GM23338 (cell line): ENCODE measurements at places on chromosomes 5 and 9. TPM values are rescaled to one million over a fixed set of nuclear protein-coding genes. Genes with fewer than 3 reads are reported as not detected.
A peak's percentile ranks its signal among the peaks of the same experiment; 100 is the strongest.

GRCh38 chr5:75089662-75090061 lies 37.3 kb upstream of the GCNT4 start:
- no peaks in the 10 kb centered on the region for H3K27me3 ChIP-seq
- H3K27ac ChIP-seq: no peak overlapping the region
- DNase-seq: no peak
- no peaks in the 10 kb centered on the region for H3K36me3 ChIP-seq

Gene PCDH1
- 155 and 183 TPM in 2 replicates for total RNA-seq

- H3K4me1 ChIP-seq: peaks cover 11% of the 10 kb centered on the region
- H3K36me3 ChIP-seq: no peaks in the 10 kb centered on the region
- peak; percentile 32 for DNase-seq
- no peaks in the 10 kb centered on the region for H3K27me3 ChIP-seq
Observed at GRCh38 chr9:89664896-89665329, 60.1 kb downstream of the GADD45G start.

GRCh38 chr5:178222292-178222691 lies 10.3 kb downstream of the PHYKPL start:
- no peak overlapping the region for H3K27ac ChIP-seq
- H3K36me3 ChIP-seq: peaks cover 4% of the 10 kb centered on the region
- H3K27me3 ChIP-seq: no peaks in the 10 kb centered on the region
- H3K4me1 ChIP-seq: peaks cover 15% of the 10 kb centered on the region; the same call in 1 of the 2 replicates
- no peak for DNase-seq
- H3K4me3 ChIP-seq: no peak overlapping the region

Gene INVS
- 8.7 and 12.5 TPM in 2 replicates for total RNA-seq

DNA sequence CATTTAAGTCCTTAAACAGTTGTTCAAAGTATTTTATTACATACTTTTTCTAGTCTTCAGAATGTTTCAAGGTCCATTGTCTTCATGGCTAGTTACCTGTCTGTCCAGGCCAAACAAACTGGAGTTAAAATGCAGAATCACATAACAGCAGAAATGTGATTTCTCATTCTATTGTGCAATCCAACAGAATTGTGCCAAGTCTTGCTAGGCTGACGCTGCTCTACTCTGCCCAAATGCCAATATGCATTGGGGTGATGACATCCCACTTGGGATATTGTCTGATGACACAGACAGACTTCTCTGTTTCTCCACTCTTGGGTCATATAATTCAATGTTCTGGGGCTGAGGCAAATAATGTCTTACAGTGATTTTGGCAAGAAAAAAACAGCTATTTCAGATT lies 5.2 kb upstream of the SLC22A5 start:
- no peaks in the 10 kb centered on the region for H3K36me3 ChIP-seq
- H3K4me3 ChIP-seq: no peak overlapping the region
- DNase-seq: no peak
- H3K27me3 ChIP-seq: no peaks in the 10 kb centered on the region
- no peak overlapping the region for H3K27ac ChIP-seq

Gene RETREG1
- 2.2 and 2.3 TPM in 2 replicates for total RNA-seq

Gene SPATA31D4
- not detected in 2 replicates for total RNA-seq

Gene IFNA13
- total RNA-seq: not detected in 2 replicates

- no peaks in the 10 kb centered on the region for H3K27me3 ChIP-seq
- H3K4me1 ChIP-seq: no peaks in the 10 kb centered on the region
- H3K4me3 ChIP-seq: no peak overlapping the region
- no peak for DNase-seq
Observed at GRCh38 chr5:151280443-151280842, 23.1 kb downstream of the SLC36A3 start.

DNA sequence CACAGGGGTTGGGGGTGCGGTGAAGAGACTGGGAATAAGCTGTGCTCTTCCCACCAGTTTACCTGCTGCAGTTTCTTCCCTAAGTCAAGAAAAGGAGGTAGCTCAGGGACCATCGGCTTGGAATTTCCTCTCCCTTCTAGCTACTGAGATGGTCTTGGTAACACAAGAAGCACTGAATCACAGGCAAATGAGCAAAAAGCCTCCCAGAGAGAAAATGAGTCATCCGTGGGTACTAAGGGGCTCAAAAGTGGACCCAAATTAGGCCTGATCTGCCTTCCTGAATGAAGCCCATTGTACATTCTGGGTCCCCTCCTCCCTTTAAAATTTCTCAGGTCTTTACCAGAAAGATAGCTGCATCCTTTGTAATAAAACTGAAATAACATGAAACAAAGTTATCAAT lies 49.9 kb downstream of the PTPN3 start:
- H3K4me1 ChIP-seq: peaks cover 4% of the 10 kb centered on the region; the same call in 1 of the 2 replicates
- no peak overlapping the region for H3K4me3 ChIP-seq
- no peak for DNase-seq
- H3K36me3 ChIP-seq: no peaks in the 10 kb centered on the region
- H3K27me3 ChIP-seq: no peaks in the 10 kb centered on the region

- H3K36me3 ChIP-seq: no peaks in the 10 kb centered on the region; the same call in 1 of the 2 replicates
- no peak overlapping the region for H3K27ac ChIP-seq
- no peak for DNase-seq
Observed at GRCh38 chr5:31122998-31123951, 70.2 kb upstream of the CDH6 start.

Gene PAXX
- 33.9 and 71.5 TPM in 2 replicates for total RNA-seq

DNA sequence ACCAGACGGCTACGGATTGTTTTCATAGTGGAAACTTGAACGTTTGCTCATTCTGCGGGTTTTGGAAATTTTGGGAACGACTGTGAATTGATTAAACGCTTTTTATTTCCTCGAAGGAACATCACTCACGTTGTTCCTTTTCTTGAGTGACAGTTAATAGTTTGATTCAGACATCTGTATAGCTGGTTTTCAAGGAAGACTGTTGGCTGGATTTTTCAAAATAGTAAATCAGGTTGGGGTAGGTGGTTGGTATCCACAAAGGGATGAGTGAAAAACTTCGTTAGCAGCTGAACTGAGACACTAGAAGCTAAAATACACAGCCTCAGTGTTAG lies 1.1 kb downstream of the TGFBR1 start:
- H3K4me3 ChIP-seq: peak overlapping the region; percentile 79
- H3K27ac ChIP-seq: no peak overlapping the region
- H3K4me1 ChIP-seq: peaks cover 43% of the 10 kb centered on the region
- H3K27me3 ChIP-seq: peaks cover 25% of the 10 kb centered on the region
- H3K36me3 ChIP-seq: no peaks in the 10 kb centered on the region

- no peak overlapping the region for H3K27ac ChIP-seq
- H3K27me3 ChIP-seq: no peaks in the 10 kb centered on the region
- H3K36me3 ChIP-seq: peaks cover 42% of the 10 kb centered on the region
- no peak for DNase-seq
- no peaks in the 10 kb centered on the region for H3K4me1 ChIP-seq
- H3K4me3 ChIP-seq: no peak overlapping the region
Observed at GRCh38 chr9:97179616-97180015, 127.8 kb upstream of the CCDC180 start.

Gene ALDH1B1
- 74.8 and 79.7 TPM in 2 replicates for total RNA-seq

DNA sequence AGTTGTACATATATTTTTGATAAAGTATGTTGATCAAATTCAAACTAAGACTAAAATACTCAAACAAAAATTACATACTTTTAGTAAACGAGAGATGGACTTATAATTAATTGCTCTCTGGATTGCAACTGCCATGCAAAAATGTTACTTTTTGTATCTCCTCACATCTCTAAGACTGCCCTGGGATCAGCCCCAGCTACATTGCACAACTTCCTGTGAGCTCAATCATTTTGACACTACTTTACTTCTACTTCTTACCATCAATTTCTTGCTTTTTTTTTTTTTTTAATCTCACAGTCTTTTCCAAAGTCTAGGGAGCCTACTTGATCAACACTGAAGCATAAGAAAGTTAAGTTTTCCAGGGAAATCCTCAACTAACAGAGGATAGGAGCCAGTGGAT lies 506.0 kb upstream of the CDH10 start:
- no peaks in the 10 kb centered on the region for H3K27me3 ChIP-seq
- no peaks in the 10 kb centered on the region for H3K4me1 ChIP-seq
- DNase-seq: no peak
- H3K4me3 ChIP-seq: no peak overlapping the region

DNA sequence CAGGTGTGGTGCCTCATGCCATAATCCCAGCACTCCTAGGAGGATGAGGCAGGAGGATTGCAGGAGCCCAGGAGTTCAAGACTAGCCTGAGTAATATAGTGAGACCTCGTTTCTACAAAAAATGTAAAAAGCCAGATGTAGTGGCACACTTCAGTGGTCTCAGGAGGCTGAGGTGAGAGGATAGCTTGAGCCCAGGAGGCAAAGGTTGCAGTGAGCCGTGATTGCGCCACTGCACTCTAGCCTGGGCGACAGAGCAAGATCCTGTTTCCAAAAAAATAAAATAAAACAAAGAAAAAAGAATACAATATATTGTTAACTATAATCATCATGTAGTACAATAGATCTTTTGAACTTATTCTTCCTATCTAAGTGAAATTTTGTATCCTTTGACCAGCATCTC lies 16.3 kb downstream of the NLN start:
- H3K4me3 ChIP-seq: no peak overlapping the region
- H3K27ac ChIP-seq: no peak overlapping the region
- peaks cover 4% of the 10 kb centered on the region; the same call in 1 of the 2 replicates for H3K36me3 ChIP-seq
- DNase-seq: no peak
- H3K4me1 ChIP-seq: peaks cover 7% of the 10 kb centered on the region; the same call in 1 of the 2 replicates
- H3K27me3 ChIP-seq: no peaks in the 10 kb centered on the region

Gene ADAMTS16
- total RNA-seq: 14.3 and 15.4 TPM in 2 replicates

DNA sequence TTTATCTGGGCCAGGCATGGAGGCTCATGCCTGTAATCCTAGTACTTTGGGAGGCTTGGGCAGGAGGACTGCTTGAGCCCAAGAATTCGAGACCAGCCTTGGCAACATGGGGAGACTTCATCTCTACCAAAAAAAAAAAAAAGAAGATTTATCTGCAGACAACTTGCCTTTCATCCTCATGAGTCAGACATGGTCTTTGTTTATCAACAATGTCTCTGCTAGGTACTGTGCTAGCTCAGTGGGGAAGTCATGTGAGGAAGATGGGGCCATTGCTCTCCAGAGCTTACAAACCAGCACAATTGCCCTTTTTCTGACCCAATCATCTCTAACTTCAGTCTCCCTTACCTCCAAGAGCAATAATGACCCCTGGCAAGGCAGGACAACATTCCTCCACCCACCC lies 1.6 kb downstream of the URM1 start:
- no peak overlapping the region for H3K27ac ChIP-seq
- H3K4me3 ChIP-seq: no peak overlapping the region
- peaks cover 7% of the 10 kb centered on the region for H3K4me1 ChIP-seq
- no peaks in the 10 kb centered on the region for H3K36me3 ChIP-seq

Gene TRPM6
- 0.47 and 0.87 TPM in 2 replicates for total RNA-seq

Gene WDR38
- not detected in 2 replicates for total RNA-seq

Gene MRPS2
- 96.5 and 116 TPM in 2 replicates for total RNA-seq

- H3K36me3 ChIP-seq: no peaks in the 10 kb centered on the region
- no peak overlapping the region for H3K27ac ChIP-seq
- no peak for DNase-seq
- H3K4me3 ChIP-seq: no peak overlapping the region
- no peaks in the 10 kb centered on the region for H3K27me3 ChIP-seq
Observed at GRCh38 chr5:98110282-98110691, 663.2 kb upstream of the RGMB start.

DNA sequence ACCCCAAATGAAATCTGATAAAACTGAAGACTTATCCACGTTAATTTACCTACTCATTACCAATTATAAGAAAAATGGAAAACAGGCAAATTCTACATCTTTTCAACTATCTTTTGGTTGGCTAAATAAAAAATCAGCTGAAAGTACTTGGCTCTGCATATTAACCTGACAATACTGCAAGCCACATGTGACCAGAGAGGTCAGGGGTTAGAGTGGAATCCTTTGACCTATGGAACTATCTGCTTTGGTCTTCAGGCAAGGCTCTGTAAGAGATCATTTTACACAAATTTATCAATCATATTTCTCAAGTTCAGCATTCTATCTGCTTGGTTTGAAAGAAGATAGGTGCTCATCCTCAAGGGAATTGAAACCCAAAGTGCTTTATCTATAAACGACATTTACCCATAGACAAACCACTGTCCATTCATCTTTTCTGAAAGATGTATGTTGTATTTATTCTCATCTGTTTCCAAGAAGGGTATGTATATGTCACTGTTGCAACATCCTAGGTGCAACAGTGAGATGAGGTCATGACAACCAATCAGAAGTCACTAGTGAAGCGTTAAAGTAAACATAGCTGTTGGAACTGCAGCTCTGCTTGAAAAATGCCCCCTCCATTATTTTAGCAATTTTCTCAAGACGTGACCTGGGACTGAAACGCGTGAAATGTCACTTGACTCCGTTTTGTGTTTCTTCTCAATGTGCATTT lies 144.9 kb upstream of the POU5F2 start:
- H3K4me3 ChIP-seq: no peak overlapping the region
- no peak for DNase-seq
- no peaks in the 10 kb centered on the region for H3K36me3 ChIP-seq
- H3K27ac ChIP-seq: no peak overlapping the region
- no peaks in the 10 kb centered on the region for H3K27me3 ChIP-seq

Gene CYFIP2
- 78.4 and 98.4 TPM in 2 replicates for total RNA-seq

DNA sequence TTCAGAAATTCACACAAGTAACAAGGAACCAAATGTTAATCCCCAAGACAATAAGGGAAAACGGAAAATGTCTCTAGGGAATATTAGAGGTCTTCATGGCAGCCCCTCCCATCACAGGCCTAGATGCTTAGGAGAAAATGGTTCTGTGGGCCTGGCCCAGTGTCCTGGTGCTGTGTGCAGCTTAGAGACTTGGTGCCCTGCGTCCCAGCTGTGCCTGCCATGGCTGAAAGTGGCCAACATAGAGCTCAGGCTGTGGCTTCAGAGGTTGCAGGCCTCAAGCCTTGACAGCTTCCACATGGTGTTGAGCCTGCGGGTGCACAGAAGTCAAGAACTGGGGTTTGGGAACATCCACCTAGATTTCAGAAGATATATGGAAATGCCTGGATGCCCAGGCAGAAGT lies 942.3 kb downstream of the PTPRD start:
- no peak overlapping the region for H3K4me3 ChIP-seq
- no peak overlapping the region for H3K27ac ChIP-seq
- H3K27me3 ChIP-seq: no peaks in the 10 kb centered on the region
- H3K36me3 ChIP-seq: no peaks in the 10 kb centered on the region

GRCh38 chr5:38434966-38435705 lies 121.3 kb downstream of the LIFR start:
- no peaks in the 10 kb centered on the region for H3K4me1 ChIP-seq
- no peak overlapping the region for H3K27ac ChIP-seq
- H3K4me3 ChIP-seq: no peak overlapping the region
- no peak for DNase-seq
- no peaks in the 10 kb centered on the region for H3K27me3 ChIP-seq
- no peaks in the 10 kb centered on the region for H3K36me3 ChIP-seq

Gene DENND4C
- total RNA-seq: 30.8 and 43.7 TPM in 2 replicates

Gene LRRC19
- total RNA-seq: not detected in 2 replicates

Gene SLC36A2
- not detected in 2 replicates for total RNA-seq

Gene SLF1
- 33.9 and 36.3 TPM in 2 replicates for total RNA-seq

Gene ENTPD2
- 1.1 and 1.9 TPM in 2 replicates for total RNA-seq

GRCh38 chr5:33937707-33938506 lies 1.7 kb downstream of the RXFP3 start:
- DNase-seq: peak; percentile 37
- no peak overlapping the region for H3K4me3 ChIP-seq
- H3K4me1 ChIP-seq: no peaks in the 10 kb centered on the region
- H3K36me3 ChIP-seq: no peaks in the 10 kb centered on the region

Gene SPINK7
- total RNA-seq: not detected in 2 replicates

Gene ASS1
- total RNA-seq: 98.1 and 103 TPM in 2 replicates

- H3K4me1 ChIP-seq: no peaks in the 10 kb centered on the region
- H3K27me3 ChIP-seq: no peaks in the 10 kb centered on the region
- H3K36me3 ChIP-seq: no peaks in the 10 kb centered on the region
- DNase-seq: no peak
Observed at GRCh38 chr5:118325931-118326330, 662.4 kb downstream of the DTWD2 start.
